ENCODE measurements at places on chromosomes 13 and 19.

GRCh38 chr13:41543664-41544300 is 86.4 kb downstream of the RGCC start:
- DNase-seq, result no peak

- no peak for DNase-seq
Measured at GRCh38 chr19:18613589-18614234, 1.0 kb downstream of the TMEM59L start.

GRCh38 chr19:28999724-29000433 is 213.1 kb downstream of the UQCRFS1 start:
- DNase-seq, result no peak

GRCh38 chr19:51520728-51521127 is 10.7 kb downstream of the SIGLEC6 start:
- DNase-seq, result no peak

DNA sequence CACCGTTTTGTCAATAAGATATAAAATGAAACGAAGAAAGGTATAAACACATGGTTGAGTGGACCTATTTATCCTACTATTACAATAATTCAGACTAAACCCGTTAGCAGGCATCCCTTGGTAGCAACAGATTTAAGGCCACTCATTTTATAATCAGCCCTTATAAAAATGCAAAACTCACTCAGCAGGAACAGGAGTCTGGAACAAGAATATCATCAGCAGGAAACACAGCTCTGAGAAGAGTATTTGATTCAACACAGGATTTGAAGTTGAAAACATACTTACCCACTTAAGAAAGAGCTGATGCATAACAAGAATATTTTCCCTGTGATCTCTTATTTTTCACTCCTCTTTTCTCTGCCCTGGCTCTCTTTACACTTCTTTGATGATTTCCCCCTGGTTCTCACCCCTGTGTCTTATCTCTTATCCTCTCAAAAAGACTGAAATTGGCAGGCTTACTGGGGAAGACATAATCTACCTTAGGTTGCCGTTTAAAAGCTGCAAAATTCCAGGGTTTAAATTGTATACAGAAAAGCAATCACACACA is 1722.7 kb downstream of the SLITRK5 start:
- DNase-seq, result no peak

DNA sequence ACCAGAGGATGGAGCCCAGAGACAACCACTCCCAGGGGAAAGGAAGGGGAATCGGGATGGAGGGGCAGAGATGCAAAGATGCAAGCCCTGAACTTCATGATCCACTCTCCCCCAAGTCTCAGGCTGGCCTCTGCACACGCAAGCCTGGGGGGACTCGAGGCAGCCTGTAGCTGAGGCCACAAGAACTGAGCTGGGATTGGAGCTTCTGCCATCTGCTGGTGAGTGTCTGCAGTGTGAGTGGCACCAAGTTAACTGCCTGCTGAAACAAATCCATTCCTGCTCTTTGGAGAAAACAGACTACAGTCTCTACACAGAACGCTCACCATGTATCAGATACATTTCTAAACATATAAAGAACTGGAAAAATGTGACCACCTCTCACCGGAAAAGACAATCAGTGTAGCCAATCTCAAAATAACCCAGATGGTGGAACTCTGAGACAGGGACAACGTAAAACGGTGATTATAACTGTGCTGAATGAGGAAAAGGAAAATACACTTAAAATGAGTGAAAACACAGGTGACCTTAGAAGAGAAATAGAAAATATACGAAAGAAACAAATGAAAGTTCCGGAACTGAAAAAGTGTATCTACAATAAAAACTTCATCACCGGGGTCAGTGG is 62.1 kb downstream of the KLF2 start:
- no peak for DNase-seq

DNA sequence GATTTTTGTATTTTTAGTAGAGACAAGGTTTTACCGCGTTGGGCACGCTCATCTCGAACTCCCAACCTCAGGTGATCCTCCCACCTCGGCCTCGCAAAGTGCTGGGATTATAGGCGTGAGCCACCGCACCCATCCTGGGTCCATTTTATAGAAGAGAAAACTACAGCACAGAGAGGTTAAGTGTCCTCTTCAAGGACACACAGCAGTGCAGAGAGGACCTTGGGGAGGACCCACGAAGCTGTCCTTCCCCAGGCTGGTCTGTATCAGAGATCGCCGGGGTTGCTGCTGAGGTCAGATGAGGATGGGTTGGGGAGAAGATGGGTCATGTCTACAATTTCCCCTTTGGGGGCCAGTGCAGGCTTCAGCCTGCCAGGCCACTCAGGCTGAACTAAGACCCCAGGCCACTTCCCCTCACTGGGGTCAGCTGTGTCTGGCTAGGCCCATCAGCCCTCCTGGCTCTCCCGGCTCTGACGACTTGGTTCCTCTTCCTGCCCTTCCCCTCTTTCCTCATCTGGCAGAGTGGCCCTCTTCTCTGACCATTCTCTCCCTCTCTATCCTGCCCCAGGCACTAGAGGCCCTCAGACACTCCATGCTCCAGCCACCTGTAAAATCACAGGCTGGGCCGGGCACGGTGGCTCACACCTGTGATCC is 9.6 kb downstream of the MYO1F start:
- DNase-seq, result no peak

DNA sequence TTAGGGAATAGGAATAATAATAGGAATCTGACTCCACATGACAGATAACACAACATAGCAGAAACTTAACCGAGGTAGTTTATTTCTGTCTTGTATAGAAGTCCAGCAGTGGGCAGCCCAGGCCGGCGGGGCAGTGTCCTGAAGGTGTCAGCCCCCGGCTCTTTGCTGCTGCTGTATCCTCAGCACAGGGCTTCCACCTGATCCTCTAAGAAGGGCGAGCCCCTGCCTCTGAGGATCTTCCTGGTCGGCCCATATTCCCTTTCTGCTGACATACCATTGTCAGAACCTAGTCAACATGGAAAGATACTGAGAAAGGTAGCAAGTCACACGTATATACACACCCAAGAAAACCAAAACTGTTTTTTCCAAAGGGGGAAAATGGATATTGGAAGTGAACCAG is 56.2 kb upstream of the GPR183 start:
- DNase-seq, result no peak

DNA sequence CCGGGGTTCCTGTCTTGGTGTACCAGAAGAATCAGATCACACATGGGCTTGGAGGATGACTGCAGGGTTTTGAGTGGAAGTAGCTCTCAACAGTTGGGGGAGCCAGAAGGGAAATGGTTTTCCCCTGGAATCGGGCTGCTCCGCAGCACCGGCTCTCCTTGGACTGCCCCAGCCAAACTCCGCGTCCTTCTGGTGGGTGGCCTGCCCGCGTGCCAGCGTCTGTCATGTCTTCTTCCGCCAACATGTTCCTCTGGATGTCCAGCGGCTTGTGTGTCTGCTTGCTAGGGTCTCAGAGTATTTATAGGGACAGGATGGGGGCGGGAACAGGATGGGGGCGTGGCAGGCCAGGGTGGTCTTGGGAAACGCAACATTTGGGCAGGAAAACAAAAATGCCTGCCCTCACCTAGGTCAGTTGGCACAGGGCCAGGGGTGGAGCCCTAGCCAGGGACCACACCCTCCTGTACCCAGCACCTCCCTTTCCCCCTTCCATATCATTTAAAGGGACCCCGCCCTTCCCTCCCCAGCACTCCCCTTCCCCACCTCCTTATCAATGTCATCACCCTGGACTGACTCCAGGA is 1.3 kb upstream of the ZNF30 start:
- DNase-seq, result no peak

DNA sequence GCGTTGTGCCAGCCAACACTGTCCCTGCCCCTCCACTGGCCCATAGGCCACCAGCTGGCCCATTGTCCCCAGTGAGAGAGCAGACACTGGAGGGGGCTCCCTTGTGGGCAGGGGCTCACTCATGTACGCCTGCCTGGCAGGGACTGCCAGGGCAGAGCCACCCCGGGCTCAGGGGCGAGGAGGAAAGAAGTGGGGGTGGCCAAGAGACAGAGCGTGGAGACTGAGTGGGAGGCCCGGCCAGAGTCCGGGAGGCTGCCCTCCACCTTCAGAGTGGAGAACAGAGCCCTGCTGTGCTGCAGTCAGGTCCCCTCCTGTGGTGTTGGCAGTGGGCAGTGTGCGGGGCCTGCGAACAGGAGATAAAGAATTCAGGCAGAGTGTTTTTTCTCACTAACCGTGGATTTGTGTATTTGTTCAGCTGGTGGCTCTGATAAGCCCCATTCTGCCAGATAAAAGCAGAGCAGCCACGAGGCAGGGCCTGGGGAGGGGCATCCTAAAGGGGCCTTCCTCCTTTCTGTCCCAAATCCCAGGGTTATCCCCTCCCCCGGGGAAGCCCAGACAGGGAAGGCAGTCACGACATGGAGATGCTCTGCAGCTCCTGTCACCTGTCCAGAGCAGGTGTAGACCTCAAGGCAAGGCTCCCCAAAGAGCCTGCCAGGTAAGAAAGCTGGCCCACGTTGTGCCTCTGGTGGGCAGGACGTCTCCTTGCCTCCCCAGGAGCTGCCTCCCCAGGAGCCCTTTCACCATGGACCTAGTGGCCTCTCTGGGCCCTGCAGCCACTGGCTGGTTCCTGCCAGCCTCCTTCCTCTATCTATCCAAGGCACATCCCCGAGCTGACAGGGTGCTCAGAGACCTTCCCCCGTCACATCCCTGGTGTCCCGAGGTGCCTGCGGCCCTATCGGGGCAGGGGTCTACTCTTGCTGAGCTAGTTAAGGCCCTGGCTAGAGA is 33.0 kb downstream of the LYL1 start:
- no peak for DNase-seq

DNA sequence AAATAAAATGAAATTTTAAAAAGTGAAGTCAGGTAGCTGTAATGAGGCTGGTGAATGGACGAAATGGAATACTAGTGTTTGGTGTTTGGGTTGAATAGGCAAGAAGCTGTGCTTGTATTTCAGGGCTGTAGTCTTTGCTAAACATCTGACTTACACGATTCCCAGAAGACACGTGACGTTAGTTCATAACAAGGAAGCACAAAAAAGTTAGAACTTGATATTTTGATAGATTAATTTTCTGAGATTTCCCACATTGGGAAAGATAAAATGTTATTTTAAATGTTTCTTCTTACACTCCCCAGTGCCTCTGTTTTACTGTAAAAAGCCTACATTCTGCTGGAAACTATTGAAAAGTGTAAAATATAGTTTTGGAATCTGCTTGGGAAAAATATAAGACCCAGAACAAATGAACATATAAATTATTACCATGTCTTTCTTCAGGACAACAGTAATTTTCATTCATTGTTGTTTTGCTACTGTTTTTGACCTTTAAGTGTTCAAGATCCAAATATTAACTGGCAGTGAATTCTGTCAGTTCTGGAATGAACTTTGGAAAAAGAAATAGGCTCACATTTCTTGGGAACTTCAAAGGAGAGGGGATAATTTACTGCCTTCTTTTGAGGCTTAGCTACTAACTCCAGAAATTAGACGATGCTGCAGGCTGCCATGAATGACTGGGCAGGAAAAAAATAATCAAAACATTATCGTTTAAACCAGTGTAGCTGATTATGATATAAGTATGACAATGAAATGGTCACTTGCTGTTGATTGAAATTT is 241.3 kb downstream of the SLITRK6 start:
- no peak for DNase-seq

GRCh38 chr13:44425041-44425814 is 51.6 kb downstream of the SERP2 start:
- no peak for DNase-seq

DNA sequence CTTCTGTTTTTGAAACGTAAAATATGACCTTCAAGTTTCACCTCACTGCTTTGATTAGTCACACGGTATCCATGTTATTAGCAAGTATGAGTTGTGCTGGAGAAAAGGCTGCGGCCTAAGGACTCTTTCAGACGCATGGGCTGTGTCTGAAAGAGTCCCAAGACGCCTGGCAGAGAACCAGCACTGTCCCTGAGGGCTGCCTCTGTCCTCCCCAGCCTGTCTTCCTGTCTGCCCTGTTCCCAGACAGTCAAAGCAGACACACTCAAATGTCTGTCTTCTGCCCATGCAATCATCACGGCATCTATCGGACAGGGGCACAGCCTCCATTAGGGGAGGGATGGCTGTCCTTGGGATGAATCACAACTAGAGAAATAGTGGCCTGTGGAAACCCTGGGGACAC is 65.5 kb downstream of the DPY19L3 start:
- no peak for DNase-seq

- no peak for DNase-seq
Measured at GRCh38 chr19:13727798-13728197, 36.5 kb upstream of the MRI1 start.

- no peak for DNase-seq
Measured at GRCh38 chr19:20233105-20233504, 66.1 kb downstream of the ZNF486 start.

DNA sequence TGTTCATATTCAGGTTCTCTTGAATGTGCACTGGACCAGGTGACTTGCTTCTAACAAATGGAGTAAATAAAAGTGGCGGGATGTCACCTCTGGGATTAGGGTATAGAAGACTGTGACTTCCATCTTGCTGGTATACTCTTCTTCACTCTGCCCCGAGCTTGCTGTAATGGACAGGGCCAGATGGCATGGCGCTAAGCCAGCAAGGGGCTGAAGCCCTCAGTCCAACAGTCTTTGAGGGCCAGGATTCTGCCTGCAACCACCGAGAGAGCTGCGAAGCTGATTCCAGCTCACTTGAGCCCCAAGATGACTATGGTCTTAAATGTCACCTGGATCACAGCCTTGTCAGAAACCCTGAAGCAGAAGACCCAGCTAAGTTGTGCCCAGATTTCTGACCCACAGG is 600.0 kb downstream of the FGF9 start:
- DNase-seq, result no peak

DNA sequence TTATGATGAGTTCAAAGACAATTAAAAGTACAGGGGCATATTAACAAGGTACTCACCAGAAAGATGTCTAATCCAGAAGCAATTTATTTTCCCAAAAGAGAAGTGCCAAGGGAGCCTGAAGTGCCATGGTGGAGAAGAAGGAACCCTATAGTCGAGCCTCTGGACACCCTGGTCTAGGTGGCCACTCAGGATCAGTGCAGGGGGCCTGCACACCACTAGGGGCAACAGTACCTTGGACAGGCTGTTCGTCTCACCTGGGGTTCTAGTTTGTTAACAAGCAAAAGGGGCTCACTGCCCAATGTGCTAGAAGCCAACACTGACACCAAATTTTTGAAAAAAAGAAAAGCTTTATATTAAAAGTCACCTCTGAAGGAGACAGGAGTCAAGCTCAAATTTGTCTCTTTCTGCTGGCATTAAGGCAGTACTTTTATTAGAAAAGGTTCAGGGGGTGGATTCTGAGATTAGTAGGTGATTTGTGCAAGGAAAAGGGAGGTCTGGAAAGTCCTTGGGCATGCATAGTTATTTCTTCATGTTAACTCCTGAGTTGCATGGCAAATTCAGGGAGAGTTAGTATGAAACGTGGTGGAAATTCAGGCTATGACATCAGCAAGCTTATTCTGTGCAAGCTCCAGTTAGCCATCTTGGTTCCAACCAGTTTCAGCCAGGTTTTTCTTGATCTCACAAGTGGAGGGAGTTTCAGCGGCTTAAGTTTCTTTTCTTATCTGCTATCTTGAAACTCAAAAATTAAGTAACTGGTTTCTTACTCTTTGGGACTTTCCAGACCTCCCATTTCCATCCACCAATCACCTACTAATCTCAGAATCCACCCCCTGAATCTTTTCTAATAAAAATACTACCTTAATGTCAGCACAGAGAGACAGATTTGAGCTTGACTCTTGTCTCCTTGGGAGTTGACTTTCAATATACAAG is 884 bp upstream of the CBY2 start:
- DNase-seq, result no peak

GRCh38 chr13:22200440-22200839 is 529.6 kb downstream of the FGF9 start:
- no peak for DNase-seq

Measured in stimulated activated CD4-positive, alpha-beta T cell treated with anti-CD3 and anti-CD28 coated beads, Interleukin-1b, Interleukin-23, amount 100 ng/mL, for 1 hour (primary cell).